ENCODE measurements at places on chromosomes 11 and 22. TPM values are rescaled to one million over a fixed set of nuclear protein-coding genes. Genes with fewer than 3 reads are reported as not detected.

DNA sequence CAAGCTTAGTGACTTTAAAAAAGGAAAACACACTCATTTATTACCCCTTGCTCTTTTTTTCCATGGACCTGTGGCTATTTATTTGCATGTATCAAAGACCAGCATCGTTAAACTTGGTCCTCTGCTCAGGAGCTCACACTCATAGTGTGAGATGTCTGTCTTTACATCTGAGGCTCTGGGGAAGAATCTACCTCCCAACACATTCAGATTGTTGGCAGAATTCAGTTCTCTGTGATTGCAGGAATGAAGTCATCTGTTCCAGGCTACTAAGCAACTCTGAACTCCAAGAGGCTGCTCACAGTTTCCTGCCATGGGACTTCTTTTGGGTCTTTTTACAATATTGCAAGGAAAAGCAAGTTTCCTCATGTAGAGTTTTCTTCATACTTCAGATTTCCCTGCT, 138.8 kb downstream of the LRRC4C start:
- no peak for DNase-seq

DNA sequence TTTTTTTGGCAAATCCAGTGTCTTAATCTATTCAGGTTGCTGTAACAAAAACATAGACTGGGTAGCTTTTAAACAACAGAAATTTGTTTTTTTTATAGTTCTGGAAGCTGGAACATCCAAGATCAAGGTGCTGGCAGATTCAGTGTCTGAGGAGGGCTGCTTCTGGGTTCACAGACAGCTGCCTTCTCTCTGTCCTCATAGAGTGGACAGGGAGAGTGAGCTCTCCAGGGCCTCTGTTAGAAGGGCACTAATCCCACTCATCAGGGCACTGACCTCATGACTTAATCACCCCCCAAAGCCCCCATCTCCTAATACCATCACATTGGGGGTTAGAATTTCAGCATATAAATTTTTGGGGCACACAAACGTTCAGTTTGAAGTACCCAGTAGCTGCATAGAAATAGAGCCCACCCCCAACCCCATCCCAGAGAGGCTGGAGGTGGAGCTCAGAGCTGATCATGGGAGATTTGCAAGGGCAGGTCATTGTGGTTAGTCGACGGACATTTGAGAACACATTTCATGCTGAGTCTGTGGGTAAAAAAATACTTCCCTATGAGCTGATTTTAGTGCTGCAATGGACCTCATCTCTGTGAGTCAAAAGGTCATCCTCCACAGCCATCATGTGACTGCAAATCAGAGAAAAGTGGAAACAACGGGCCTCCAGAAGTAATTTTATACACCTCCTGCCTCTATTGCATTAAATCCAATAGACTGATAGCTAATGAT, 203.1 kb upstream of the CADM1 start:
- no peak for DNase-seq

DNA sequence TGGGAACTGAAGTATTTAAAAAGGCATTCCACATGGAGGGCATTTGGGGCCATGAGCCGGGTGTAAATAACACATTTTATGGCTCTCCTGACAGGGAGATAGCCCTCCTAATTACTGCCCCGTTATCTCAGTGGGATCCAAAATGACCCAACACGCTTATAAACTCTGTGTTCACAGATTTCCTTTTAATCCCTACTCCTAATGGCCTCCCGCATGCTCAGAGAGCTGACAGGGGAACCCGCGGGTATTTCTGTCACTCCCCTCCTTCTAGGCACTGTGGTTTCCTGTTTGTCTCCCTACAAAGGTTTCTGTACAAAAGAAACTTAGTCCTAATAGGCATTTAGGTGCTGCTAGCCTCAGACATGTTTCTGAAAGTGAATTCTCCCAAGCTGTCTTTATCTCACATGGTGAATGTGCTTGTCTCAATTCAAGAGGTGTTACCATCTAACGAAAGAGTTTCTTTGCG, 202.8 kb upstream of the SEZ6L start:
- DNase-seq, result no peak

GRCh38 chr11:3989921-3990290, 104.7 kb upstream of the RRM1 start:
- no peak for DNase-seq

DNA sequence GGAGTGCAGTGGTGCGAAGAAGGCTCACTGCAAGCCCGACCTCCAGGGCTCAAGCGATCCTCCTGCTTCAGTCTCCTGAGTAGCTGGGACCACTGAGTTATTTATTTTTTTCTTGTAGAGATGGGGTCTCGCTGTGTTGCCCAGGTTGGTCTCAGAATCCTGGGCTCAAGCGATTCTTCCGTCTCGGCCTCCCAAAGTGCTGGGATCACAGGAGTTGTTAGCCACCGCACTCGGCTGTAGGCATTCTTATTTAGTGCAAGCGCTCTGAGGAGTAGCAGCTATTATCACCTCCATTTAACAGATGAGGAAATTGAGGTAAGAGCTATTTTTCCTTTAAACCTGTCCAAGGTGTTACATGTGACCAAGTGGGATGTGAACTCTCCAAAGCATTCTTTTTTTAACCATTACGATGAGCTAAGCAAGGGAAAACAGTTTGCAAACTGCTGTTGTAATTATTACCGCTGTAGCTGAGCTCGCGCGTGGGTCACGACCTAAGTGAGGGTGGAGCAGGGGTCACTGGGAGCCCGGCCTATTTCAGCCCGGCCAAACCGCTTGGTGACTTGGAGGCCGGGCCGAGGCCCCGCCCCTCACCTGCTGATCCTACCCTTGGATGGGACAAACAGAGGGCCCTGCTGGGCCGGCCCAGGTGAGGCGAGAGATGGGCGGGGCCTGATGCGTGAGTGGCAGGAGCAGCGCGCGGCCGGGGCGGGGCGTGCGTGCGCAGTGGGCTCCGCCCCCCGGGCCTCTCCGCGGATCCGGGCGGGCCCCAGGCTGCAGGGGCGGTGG, 449 bp upstream of the KREMEN1 start:
- peak; percentile 72 for DNase-seq

DNA sequence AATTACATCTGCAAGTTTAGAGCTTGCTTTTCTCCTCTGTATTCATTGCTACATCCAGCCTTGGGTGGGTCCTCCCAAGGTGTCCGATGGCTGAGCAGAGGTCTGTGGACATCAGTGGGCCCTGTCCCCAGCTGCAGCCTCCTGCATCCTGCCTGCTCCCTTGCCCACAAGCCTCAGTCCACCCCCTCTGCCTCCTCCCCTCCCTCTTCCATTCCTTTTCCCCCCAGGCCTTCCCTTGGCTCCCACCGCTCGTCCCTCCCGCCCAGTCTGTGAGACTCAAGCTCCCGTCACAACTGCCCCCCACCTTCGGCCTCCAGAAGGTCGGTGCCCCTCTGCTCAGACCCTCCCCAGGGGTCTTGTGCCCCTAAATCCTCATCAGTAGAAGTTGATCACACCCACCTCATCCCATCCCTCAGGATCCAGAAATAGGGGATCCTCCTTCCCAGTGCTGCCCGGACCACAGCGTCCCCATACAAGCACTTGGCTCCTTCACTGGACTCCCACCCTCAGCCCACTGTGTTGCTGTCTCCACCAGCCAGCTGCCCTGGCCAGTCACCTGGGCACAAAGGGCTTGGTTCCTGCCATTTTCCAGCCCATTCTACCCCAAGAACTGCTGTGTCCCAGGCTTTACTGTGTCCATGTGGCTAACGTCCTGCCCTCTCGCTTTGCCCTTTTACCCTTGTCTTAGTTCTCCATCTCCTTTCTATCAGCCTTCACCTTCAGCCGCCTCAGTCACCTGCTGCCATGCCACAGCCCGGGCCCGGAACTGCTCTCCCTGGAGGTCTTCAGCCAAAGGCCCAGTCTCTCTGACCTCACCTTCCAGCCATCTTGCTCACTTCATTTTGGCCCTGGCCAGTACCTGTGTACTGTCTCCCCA, 2.2 kb upstream of the OMP start:
- no peak for DNase-seq

DNA sequence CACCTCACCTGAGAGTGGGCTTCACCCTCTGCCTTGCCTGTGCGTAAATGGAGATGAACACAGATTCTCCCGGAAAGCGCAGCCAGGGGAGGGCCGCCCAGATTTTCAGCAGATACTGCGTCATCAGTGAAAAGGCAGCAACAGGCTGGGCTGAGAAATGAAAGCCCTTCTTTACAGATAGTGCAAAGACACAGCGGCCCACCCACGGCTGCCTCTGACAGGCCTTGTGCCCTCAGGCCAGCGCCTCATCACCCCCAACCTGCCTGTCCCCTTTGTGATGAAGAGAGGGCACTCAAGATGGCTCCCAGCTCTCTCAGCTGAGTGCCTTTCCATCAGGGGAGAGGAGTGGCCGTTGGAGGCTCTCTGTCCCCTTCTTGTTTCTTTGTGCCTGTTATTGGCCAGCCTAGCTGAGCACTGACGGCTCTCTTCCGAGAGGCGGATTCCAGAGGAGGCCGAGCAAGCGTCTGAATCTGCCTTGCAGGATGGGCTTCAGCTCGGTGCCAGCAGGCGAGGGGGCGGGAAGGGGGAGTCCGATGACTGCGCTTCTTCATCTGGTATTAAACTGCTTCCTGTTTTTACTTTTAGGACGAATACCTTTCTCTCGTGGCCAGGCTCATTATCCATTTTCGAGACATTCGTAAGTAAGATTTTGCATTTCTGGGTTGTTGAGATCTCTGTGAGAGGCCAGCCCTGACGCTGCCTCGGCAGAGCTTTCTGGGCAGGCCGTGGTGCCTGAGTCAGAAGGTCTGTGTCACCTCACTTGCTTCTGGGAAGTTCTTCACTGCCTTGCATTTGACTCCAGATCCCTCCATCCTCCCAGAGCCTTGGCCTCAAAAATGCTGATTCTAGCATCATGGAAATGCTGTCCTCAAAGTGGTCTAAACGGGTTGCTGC, 43.7 kb downstream of the MED15 start:
- no peak for DNase-seq

- DNase-seq, result no peak
Observed at GRCh38 chr11:112025707-112026106, 499 bp downstream of the DLAT start.

DNA sequence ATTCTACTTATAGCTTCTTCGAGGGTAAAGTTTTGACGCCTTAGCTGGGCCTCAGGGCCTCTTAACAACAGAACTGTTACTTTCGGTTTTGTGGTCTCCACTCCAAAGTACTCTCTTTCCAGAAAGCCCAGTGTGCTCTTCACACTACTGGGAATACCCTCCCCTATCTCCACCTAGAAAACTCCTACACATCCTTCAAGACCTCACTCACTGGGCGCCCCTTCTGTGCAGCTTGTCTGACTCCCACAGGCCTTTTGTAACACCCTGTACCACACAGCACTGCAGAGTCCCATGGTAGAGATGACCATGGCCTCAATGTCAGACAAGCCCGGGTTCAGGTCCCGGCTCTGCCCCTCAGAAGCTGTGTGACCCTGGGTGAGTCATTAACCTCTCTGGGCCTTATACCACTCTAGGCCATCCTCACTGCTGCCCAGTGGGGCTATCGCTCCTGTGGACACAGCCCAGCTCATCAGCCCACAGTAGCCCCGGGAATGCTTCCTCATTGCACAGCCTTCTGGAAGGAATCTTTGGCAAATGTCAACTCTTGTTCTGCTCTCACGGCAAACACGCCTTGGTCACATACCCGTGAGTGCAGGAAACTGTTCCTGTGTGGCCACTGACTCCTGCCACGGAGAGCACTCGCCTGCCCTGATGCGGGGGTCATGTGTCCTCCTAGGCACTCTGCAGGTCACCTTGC, 51.4 kb downstream of the SHISAL1 start:
- peak; percentile 12 for DNase-seq

GRCh38 chr22:38866024-38866398, 6.0 kb downstream of the CBX6 start:
- peak; percentile 9 for DNase-seq

GRCh38 chr11:78577495-78577894, 2.8 kb upstream of the NARS2 start:
- DNase-seq, result no peak

DNA sequence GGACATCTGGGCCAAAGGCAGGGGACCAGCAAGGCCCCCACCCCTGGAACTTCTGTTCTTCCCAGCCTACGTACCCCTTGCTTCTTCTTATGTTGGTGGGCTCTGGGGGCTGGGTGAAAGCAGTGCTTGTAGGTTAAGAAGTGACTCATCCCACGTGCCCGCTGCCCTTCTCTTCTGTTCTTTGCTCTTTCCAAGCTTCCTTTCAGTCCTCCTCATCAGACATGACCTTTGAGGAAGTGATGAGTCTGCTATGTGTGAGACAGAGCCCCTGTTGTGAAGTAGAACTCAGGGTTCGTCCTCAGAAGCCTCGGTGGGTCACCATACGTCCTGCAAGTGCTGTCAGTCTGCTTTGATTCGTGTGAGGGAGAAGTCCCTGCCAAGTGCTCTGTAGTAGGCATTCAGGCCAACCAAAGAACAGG, 12.7 kb downstream of the MED15 start:
- DNase-seq, result no peak

- DNase-seq, result no peak
Observed at GRCh38 chr11:125188021-125188420, 23.5 kb downstream of the PKNOX2 start.

GRCh38 chr11:61293867-61294716, 1.0 kb downstream of the VWCE start:
- DNase-seq, result peak; percentile 29

DNA sequence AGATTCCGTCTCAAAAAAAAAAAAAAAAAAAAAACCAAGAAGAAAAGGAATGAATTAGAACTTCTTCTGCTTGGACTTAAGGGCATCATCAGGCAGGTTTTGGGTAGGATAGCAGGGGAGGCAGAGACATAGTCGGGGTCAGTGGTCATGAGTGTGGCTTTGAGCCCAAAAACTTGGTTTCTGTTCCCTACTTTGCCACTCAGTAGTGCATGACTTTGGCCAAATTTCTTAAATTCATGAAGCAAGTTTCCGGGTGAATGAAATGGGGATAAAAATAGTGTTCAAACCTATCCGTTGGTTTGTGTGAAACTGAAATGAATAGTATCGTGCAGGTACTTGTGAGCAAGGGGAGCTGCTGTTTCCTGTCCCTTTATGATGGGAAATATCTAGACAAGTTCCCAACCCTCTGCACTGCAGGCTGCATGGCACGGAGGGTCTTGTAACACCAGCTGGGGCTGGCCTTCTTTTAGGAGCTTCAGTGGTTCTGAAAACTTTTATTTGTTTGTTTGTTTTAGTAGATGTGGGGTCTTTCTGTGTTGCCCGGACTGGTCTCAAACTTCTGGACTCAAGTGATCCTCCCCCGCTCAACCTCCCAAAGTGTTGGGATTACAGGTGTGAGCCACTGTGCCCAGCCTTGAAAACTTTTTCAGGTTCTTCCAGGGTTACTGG, 18.4 kb downstream of the NEAT1 start:
- no peak for DNase-seq

DNA sequence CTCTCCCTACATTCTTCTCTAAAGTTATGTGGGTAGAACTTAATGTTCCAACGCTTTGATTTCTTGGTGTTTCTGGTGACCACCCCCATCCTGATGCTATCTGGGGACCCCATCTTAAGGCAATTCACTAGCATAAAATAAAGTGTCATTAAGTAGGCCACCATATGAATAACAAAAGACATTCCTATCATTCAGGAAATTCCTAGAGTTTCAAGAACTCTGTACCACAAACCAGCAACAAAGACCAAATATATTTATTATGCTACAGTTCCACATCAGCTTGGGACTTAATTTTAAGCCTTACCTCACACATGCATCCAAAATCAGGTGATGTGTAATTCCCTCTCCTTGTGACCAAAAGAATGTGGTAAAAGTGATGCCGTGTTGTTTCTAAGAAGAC, 254.6 kb upstream of the LRRC4C start:
- no peak for DNase-seq

Gene OPCML
- total RNA-seq, result not detected

Gene CD6
- 1.1 TPM for total RNA-seq

Gene CD248
- total RNA-seq, result 43.2 TPM

Gene MED17
- total RNA-seq, result 18.8 TPM

Gene CDK2AP2
- 42.5 TPM for total RNA-seq

Gene CYB5R2
- total RNA-seq, result 6.8 TPM
